ENCODE measurements at places on chromosomes 11 and 22. TPM values are rescaled to one million over a fixed set of nuclear protein-coding genes. Genes with fewer than 3 reads are reported as not detected.

GRCh38 chr22:46842606-46843005, 80.2 kb downstream of the TBC1D22A start:
- peak; percentile 28 for DNase-seq

DNA sequence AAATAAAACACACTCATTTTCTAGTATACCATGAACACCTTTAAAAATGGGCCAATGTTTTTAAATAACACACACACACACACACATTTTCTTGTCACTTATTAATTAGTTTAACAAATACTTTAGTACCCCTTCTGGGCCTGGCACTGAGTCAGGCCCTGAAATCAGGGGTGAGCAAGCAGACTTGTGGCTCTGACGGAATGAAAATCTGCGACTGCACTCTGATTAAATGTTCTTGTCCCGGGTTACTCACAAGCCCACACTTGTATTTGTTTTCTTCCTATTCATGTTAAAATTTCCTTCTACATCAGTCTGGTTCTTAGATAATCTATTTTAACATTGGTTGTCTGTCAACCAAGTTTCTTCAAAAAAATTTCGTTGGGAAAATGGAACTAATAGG, 43.0 kb upstream of the PDGFD start:
- DNase-seq: no peak

DNA sequence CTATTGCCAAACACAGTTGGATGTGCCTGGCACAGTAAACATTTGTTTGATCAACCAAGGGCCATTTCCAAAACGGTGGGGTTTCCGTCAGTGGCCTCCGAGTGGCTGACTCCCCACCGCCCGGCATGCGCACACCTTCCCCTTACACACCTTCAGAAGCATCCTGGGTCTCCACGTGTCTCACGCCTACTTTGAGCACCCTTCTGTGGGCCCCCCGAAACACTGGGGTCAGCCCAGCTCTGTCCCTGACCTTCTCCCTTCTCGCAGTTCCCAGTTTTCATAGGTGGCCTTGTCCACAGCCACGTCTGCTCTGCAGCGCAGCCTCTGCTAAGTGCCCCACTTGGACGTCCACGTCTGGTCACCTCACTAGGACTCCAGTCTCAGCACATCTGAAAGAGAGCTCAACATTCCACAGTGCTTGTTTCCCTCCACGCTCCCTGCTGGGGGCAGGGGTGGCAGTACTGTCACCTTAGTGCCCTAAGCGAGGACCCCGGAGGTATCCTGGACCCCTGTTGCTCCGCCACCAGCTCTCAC, 13.2 kb upstream of the SHANK2 start:
- DNase-seq: no peak

- DNase-seq: no peak
Measured at GRCh38 chr11:27700351-27701301, at the start of gene BDNF. Gene BDNF (minus strand): TSS chr11:27700455. CDS start chr11:27658564, 41,891 bp downstream.

The KRTAP5-7 gene
- total RNA-seq: not detected

The CCDC89 gene
- 2.6 TPM for total RNA-seq

GRCh38 chr11:131662993-131663392, 292.6 kb downstream of the NTM start:
- no peak for DNase-seq

The AHNAK gene
- total RNA-seq: 549 TPM

The ISX gene
- total RNA-seq: not detected

- no peak for DNase-seq
Measured at GRCh38 chr11:7609521-7609920, 63.8 kb downstream of the CYB5R2 start.

DNA sequence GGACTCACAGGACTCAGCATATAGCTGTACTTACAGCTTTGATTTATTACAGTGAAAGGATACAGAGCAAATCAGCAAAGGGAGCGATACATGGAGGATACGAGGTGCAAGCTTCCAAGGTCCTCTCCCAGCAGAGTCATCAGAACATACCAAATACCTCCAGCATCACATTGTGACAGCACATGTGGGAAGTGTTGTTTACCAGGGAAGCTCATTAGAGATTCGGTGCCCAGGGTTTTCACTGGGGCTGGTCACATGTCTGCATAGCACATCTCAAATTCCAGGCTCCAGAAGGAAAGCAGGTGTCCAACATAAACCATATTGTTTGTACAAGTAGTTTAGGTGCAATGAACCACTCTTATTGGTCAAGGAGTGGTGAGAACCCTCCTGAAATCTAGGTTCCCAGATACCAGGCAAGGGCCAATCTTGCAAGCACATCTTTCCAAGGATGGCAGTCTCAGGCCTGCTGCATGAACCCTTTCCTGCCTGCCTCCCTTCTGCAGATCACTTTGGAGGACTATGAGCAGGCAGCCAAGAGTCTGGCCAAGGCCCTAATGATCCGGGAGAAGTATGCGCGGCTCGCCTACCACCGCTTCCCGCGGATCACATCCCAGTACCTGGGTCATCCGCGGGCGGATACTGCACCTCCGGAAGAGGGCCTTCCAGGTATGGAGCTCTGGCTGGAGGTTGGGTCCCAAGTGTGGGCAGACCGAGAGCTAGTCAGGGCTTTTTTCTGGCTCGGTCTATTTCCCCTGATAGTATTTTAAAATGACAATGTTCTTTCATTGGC, 26.7 kb downstream of the AMPD3 start:
- DNase-seq: no peak

- no peak for DNase-seq
Measured at GRCh38 chr11:15118431-15118830, 3.7 kb downstream of the INSC start.

The CDKN1C gene
- 59.4 TPM for total RNA-seq

DNA sequence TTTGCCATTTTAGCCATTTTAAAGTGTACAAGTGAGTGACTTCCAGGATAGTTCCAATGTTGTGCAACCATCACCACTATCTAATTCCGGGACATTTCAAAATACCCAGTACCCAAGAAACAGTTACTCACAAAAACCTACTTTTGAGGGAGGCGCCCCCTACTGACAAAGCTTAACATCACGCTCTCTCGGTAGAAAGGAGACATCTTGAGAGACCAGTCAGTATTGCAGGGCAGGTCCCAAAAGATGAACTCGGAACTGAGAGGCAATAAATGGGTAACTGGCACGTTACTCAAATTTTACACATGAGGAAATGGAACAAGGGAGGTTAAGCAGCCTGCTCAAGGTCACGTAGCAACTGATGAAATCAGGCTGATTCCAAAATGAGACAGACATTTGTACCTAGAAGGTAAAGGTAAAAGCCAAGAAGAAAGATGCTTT, 50.0 kb upstream of the POU2AF1 start:
- DNase-seq: peak; percentile 54

GRCh38 chr22:21044931-21045584, 688 bp upstream of the LRRC74B start:
- peak; percentile 10 for DNase-seq

- DNase-seq: no peak
Measured at GRCh38 chr11:15714641-15715399, 600.1 kb downstream of the INSC start.

- DNase-seq: no peak
Measured at GRCh38 chr11:112968941-112969713, 7.9 kb downstream of the NCAM1 start.

Measured in mucosa of gallbladder (tissue), 1 donor.